ENCODE measurements at places on chromosomes 4 and X.

- no peaks in the 10 kb centered on the region for H3K36me3 ChIP-seq
- DNase-seq = no peak
- H3K27me3 ChIP-seq = no peaks in the 10 kb centered on the region
- no peak overlapping the region for H3K4me3 ChIP-seq
- H3K4me1 ChIP-seq = no peaks in the 10 kb centered on the region
- H3K27ac ChIP-seq = no peak overlapping the region
Observed at GRCh38 chrX:105120463-105120862, 100.0 kb downstream of the TEX13A start.

DNA sequence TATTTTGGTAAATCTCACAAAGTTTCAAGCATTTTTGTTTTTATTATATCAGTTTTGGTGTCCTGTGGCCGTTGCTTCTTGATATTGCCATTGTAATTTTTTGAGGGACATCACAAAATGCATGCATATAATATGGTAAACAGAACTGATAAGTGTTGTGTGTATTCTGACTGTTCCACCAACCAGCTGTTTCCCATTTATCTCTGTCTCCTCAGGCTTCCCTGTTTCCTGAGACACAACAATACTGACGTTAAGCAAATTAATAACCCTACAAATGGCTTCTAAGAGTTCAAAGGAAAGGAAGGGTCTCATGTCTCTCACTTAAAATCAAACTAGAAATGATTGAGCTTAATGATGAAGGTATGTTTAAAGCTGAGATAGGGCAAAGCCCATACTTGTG is 40.0 kb downstream of the UGT2B10 start:
- no peak overlapping the region for H3K4me3 ChIP-seq
- DNase-seq = no peak
- no peaks in the 10 kb centered on the region for H3K36me3 ChIP-seq
- H3K27me3 ChIP-seq = no peaks in the 10 kb centered on the region

DNA sequence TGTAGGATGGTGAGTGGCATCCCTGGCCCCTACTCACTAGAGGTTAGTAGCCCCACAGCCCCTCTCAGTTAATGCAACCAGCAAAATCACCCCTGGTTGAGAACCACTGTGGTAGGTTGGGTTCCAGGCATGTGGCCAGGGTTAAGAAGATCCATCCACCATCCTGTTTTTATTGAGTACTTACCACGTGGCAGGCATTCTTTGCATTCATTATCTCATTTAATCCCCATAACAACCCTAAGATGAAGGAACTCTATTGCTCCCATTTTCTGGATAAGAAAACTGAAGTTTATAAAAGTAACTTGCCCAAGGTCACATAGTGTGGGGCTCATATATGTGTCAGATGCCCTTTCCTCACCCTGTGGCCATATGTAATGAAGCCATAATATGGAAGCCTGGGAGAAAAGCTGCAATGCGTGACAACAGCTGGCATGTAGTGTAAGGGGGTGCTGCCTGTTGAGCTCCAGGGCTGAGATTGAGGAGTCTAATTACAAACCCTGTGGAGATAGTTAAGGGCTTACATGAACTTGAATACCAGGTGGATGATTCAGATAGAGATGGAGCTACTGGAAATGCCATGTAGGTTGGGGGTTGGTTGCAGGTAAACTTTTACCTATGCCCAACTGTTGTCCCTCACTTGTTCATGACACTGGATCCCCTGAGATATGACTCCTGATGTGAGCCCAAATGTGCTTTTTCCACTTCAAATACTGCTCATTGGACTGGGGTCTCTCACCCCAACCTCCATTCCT is 100.2 kb upstream of the PGRMC2 start:
- no peak overlapping the region for H3K27ac ChIP-seq

GRCh38 chrX:121581885-121582284 is 534.5 kb downstream of the GLUD2 start:
- no peaks in the 10 kb centered on the region for H3K4me1 ChIP-seq
- H3K36me3 ChIP-seq = no peaks in the 10 kb centered on the region
- H3K27ac ChIP-seq = no peak overlapping the region

DNA sequence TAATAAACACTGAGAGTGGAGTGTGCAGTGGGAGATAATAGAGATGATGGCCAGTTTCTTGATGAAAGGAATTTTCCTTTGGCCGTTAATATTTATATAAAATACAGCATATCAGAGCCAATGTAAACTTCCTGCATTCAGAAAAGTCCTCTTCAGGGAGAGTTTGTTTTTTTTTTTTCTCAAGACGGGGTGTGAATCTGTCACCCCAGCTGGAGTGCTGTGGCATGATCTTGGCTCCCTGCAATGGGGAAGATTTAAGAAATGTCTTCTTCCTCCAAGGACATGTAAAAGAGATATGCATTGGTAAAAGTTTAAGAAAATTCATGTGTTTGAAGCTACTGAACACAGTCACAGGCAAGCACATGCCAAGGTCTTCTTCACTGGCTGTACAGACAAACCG is 25.4 kb upstream of the TBC1D9 start:
- H3K27me3 ChIP-seq = peaks cover 2% of the 10 kb centered on the region
- H3K27ac ChIP-seq = no peak overlapping the region
- no peaks in the 10 kb centered on the region for H3K4me1 ChIP-seq
- H3K4me3 ChIP-seq = no peak overlapping the region
- H3K36me3 ChIP-seq = no peaks in the 10 kb centered on the region

- no peak for DNase-seq
- no peak overlapping the region for H3K27ac ChIP-seq
- H3K4me1 ChIP-seq = no peaks in the 10 kb centered on the region
- no peaks in the 10 kb centered on the region for H3K27me3 ChIP-seq
- H3K4me3 ChIP-seq = no peak overlapping the region
Observed at GRCh38 chrX:35406386-35406785, 391.8 kb upstream of the MAGEB16 start.

DNA sequence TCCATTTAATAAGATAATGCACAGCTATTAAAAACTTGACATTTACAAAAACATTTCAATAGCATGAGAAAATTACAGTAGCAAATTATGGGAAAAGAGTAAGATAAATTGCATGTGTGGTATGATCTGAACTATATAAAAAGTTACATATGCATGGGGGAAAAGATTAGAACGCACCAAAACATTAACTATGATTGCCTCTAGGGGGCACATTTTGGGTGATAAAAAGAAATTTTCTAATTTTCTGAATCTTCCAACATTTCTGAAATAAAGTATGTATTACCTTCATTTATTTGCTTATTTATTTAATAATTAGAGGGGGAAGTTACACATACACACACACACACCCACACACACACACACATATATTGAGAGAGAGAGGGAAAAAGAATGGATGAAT is 19.6 kb upstream of the KDM5C start:
- no peak overlapping the region for H3K4me3 ChIP-seq
- H3K27me3 ChIP-seq = peaks cover 12% of the 10 kb centered on the region
- H3K4me1 ChIP-seq = peaks cover 7% of the 10 kb centered on the region
- no peak overlapping the region for H3K27ac ChIP-seq
- no peak for DNase-seq

- H3K27ac ChIP-seq = no peak overlapping the region
- H3K4me1 ChIP-seq = no peaks in the 10 kb centered on the region
- no peak for DNase-seq
- no peaks in the 10 kb centered on the region for H3K36me3 ChIP-seq
- H3K27me3 ChIP-seq = no peaks in the 10 kb centered on the region
Observed at GRCh38 chr4:1802151-1802715, 9.1 kb downstream of the FGFR3 start.

DNA sequence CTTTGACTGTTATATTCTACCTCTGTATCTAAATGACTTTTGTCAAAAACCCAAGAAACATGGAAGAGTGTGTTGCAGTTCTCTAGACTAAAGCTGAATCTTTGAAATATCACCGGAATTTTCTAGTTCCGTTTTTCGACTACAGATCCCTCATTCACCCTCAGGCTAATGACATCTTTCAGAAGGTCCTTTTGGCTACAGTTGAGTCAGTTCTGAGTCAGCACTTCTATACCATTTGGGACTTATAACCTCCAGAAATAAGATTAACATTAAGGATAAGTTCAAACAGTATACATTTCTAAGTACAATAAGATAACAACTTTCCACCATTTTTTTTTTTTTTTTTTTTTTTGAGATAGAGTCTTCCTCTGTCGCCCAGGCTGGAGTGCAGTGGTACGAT is 331.0 kb upstream of the CPXCR1 start:
- H3K36me3 ChIP-seq = no peaks in the 10 kb centered on the region
- H3K27ac ChIP-seq = no peak overlapping the region
- H3K27me3 ChIP-seq = no peaks in the 10 kb centered on the region
- no peak for DNase-seq
- H3K4me1 ChIP-seq = no peaks in the 10 kb centered on the region

DNA sequence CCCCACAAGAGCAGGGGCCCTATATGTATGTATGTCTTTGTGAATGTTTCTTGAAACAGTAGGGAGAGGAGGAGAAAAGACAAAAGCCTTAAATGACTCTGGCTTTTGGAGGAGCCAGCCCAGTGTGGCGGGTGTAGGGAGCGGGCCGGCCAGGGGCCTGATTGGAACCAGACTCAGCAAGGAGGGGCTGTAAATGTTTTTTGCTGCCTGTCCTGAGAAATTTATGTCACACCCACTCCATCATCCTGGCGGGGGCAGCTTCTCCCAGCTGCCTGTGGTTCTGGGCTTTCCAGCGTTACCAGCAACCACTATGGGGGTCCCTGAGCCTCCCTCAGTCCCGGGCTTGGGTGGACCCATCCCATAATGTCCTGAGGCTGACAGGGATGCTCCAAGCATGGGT is 130.8 kb downstream of the PJA1 start:
- peaks cover 7% of the 10 kb centered on the region for H3K27me3 ChIP-seq
- H3K4me3 ChIP-seq = no peak overlapping the region
- no peaks in the 10 kb centered on the region for H3K36me3 ChIP-seq

- no peaks in the 10 kb centered on the region for H3K4me1 ChIP-seq
- H3K4me3 ChIP-seq = no peak overlapping the region
- no peak overlapping the region for H3K27ac ChIP-seq
- no peak for DNase-seq
- H3K36me3 ChIP-seq = no peaks in the 10 kb centered on the region
Observed at GRCh38 chr4:109418588-109418987, 15.0 kb upstream of the SEC24B start.

- H3K4me1 ChIP-seq = no peaks in the 10 kb centered on the region
- no peaks in the 10 kb centered on the region for H3K27me3 ChIP-seq
- H3K4me3 ChIP-seq = no peak overlapping the region
- H3K36me3 ChIP-seq = no peaks in the 10 kb centered on the region
- no peak for DNase-seq
Observed at GRCh38 chr4:82648356-82648755, 86.6 kb upstream of the TMEM150C start.

Data from natural killer cell treated with Interleukin-12 subunit alpha and Interleukin-12 subunit beta and Interleukin-15 and Interleukin-18, amount 100 ng/mL, for 72 hours (primary cell).